Calu3 (cell line): ENCODE measurements at places on chromosomes 1 and 21. TPM values are rescaled to one million over a fixed set of nuclear protein-coding genes. Genes with fewer than 3 reads are reported as not detected.

Gene HRNR
- total RNA-seq: not detected in 2 replicates

Gene SMCP
- total RNA-seq: not detected in 2 replicates

Gene NBPF20
- 5.3 and 5.7 TPM in 2 replicates for total RNA-seq

Gene ALG6
- 20.8 and 24.0 TPM in 2 replicates for total RNA-seq

Gene FYB2
- total RNA-seq: not detected in 2 replicates

Gene RBP7
- total RNA-seq: 0.83 TPM in 1 of 2 replicates, not detected in the other

Gene CRNN
- total RNA-seq: not detected in 2 replicates

Gene DNM3
- total RNA-seq: 1.2 and 1.3 TPM in 2 replicates

Gene GJA5
- total RNA-seq: not detected in 2 replicates

Gene ANKRD35
- 0.22 TPM in 1 of 2 replicates, not detected in the other for total RNA-seq

Gene C1orf174
- total RNA-seq: 20.9 and 21.1 TPM in 2 replicates

Gene SH2D5
- total RNA-seq: 2.7 and 3.8 TPM in 2 replicates

Gene UBE2U
- total RNA-seq: not detected in 2 replicates
